Fibroblast of villous mesenchyme (primary cell): ENCODE measurements at places on chromosomes 16 and 17. TPM values are rescaled to one million over a fixed set of nuclear protein-coding genes. Genes with fewer than 3 reads are reported as not detected.

- no peak for DNase-seq
These were observed 199.9 kb downstream of the MAF start for GRCh38 chr16:79400462-79401149.

- no peak for DNase-seq
These were observed 16.2 kb upstream of the MRC2 start for GRCh38 chr17:62611292-62611691.

GRCh38 chr16:46614006-46614405 is 7.2 kb downstream of the SHCBP1 start:
- no peak for DNase-seq

DNA sequence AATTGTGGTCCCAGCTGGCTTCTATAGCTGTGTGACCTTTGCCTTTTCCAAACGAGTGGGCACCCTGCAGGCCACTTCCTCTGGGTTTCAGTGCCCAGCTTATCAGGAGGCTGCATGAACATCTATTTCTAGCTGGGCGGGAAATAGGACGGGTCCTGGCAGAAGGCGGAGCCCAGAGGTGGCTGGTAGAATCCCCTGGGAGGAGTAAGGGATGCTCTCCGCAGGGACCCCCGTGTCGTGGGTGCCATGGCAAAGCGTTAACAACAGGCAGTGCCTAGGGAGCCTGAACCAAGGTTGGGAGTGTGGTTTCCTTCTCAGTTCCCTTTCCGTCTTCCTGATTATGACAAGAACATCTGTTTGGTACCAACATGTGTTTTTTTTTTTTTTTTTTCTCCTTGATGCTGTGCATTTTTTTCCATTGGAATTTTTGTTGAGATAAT is 58.2 kb downstream of the PLCG2 start:
- DNase-seq, result no peak

- DNase-seq, result no peak
These were observed 110.9 kb upstream of the NUDT7 start for GRCh38 chr16:77611386-77611785.

The VPS25 gene
- 52.2 and 53.1 TPM in 2 replicates for total RNA-seq

GRCh38 chr17:80970044-80970761 is 21.4 kb upstream of the CHMP6 start:
- peak; percentile 17 for DNase-seq

The TEKT1 gene
- not detected in 2 replicates for total RNA-seq

DNA sequence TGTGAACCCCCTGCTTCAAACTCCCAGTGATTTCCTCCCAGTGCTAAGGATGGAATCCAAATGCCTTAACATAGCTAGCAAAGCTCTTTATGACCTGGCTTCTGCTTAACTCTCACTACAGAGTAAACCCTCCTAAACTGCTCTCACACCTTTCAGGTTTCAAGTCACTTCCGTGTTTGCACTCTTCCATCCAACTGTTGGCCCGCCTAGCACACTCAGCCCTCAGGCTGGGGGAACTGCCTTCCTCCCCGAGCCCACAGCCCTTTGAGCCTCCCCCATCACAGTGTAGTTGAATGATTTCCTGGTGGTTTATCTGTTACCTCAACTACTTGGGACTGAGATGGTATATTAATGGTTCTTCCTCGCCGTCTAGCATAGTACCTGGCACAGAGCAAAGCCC is 342.5 kb downstream of the NPIPA8 start:
- no peak for DNase-seq

- no peak for DNase-seq
These were observed 3.1 kb downstream of the ITGB4 start for GRCh38 chr17:75724016-75725003.

- DNase-seq, result no peak
These were observed 20.3 kb downstream of the ALOX15B start for GRCh38 chr17:8059131-8059530.

The HP gene
- total RNA-seq, result not detected in 2 replicates

- peak; percentile 11 for DNase-seq
These were observed 62.4 kb upstream of the AKTIP start for GRCh38 chr16:53565296-53565863.

GRCh38 chr17:43816336-43817320 is 16.3 kb downstream of the MPP3 start:
- DNase-seq, result no peak

The HYDIN gene
- under 0.01 and 2.3 TPM in 2 replicates for total RNA-seq

DNA sequence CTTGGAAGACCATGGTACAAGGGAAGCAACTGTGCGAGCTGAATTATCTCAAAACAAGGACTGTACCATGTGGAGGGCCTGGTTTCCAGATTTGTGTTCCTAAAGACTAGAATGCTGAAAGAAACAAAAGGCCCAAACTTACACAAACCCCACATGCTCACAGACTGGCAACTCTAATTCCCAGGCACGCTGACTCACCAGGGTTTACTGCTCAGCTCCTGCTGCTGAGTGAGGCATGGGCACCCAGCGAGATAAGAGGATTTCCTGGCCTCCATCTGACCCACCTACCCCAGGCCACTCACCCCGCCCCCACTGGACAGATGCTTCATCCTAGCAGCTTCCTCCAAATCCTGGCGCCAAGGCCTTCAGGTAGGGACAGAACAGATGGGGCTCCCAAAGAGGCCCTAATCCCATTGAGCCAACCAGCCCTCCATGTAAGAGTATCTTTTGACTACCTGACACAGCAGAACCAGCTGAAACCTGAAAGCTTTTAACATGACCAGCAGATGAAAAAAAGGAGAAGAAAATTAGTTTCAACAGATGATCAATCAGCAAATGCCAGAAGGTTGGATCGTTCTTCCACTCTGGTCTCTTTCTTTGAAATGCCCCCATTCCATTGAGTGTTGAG is 33.9 kb downstream of the DCUN1D3 start:
- DNase-seq, result peak; percentile 93

- no peak for DNase-seq
These were observed 7.0 kb downstream of the TUFM start for GRCh38 chr16:28839004-28839639.

- DNase-seq, result no peak
These were observed 55.9 kb downstream of the MYOCD start for GRCh38 chr17:12721581-12721980.

- no peak for DNase-seq
These were observed 216.4 kb upstream of the CIBAR2 start for GRCh38 chr16:85328676-85329058.

- DNase-seq, result peak; percentile 91
These were observed 32.0 kb upstream of the PLLP start for GRCh38 chr16:57316390-57317017.

The KRT33B gene
- under 0.01 and 0.32 TPM in 2 replicates for total RNA-seq

- DNase-seq, result no peak
These were observed 11.7 kb downstream of the ZG16B start for GRCh38 chr16:2841606-2842339.

DNA sequence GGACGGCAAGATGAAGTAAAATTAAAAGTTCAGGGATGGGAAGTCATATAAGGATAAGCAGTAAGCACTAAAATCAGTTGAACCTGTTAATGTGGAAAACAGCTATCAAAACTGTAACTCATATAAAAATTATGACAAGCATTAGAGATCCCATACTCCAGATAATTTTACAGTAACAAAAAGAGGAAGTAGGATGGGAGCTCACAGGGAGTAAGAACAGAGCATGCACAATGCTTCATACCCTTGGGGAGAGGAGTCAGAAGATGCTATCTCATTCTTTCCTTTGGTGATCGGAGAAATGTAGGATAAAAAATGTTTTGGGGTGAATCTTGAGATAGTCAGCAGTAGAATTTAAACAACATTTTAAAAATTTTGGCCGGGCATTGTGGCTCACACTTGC is 164.7 kb upstream of the CACNG5 start:
- no peak for DNase-seq

The SLC5A11 gene
- under 0.01 TPM in 1 of 2 replicates, not detected in the other for total RNA-seq

DNA sequence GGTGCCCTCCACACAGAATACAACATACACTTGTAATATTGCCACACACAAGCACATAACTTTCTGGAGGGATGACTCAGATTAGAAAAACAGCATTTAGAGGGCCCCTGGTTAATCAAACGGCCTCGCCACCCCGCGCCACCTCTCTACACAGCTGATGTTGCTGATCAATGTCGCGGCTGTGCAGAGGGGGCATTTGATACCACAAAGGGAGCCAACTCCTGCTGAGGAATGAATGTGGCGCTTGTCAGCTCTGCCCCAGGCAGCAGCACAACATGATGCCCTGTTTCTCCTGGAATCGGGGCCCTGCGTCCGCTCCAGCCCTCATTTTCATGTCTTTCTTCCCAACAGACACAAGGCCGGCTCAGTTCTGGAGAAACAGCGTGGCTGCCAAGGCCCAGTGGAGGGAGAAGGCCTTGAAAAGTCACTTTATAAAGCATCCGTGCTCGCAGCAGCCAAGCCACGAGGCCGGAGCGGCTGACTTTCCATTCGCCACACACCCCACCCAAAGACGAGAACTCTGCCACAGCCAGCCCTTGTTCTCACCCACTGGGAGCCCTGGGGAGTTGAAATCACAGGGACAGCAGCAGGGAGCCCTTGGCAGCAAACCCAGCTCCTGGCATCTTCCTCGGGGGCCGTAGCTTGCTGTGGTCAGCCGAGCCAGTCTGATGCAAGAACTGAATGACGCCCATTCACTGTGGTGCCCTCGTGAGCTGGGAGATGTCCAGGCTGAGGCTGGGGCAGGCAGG is 65.6 kb downstream of the XYLT1 start:
- DNase-seq, result peak; percentile 75

GRCh38 chr17:38465391-38466345 is 37.4 kb downstream of the ARHGAP23 start:
- no peak for DNase-seq

- DNase-seq, result no peak
These were observed 10.9 kb upstream of the CACNG4 start for GRCh38 chr17:66953630-66954020.

- no peak for DNase-seq
These were observed 400.5 kb upstream of the CCL2 start for GRCh38 chr17:33854596-33854995.

- DNase-seq, result peak; percentile 86
These were observed 10.0 kb downstream of the BAIAP2 start for GRCh38 chr17:81044764-81045589.

The PRR29 gene
- under 0.01 TPM in 2 replicates for total RNA-seq

The USP7 gene
- total RNA-seq, result 48.6 and 54.4 TPM in 2 replicates

The MBTD1 gene
- 9.7 and 15.1 TPM in 2 replicates for total RNA-seq

DNA sequence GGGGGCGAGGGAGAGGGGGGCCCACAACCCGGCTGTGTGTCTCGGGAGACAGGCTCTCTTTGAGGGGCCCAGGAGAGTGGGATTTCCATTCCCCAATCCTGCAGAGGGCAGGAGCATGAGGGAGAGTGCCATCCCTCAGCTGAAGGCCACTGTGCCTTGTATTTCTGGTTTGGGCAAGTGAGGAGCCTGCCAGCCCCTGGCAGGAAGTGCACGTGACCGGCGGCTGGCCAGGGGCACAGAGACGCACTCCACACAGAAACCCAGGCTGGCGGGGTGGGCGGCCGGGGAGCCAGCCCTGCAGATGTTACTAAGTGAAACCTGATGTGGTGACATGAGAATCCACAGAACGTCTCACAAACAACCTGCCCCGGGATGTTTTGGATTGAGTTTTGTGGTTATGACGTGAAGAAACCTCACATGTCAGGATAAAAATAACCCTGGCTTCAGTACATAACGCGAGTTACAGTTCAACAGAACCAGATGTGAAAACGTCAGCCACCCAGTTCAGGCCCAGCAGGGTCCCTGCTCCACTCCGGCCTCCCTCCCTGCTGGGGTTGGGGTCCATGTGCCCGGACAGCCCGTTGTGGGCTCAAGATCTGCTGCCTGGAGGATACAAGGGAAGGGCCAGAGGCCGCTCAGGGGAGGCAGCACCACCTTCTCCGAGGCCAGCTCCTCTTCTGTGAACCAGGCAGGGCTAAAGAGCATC is 51.7 kb upstream of the MTSS2 start:
- DNase-seq, result peak; percentile 98

- peak; percentile 35 for DNase-seq
These were observed 1.0 kb upstream of the SLC12A4 start for GRCh38 chr16:67969254-67970039.

The COX4I1 gene
- total RNA-seq, result 258 and 337 TPM in 2 replicates

The CDRT15L2 gene
- total RNA-seq, result not detected in 2 replicates

The TOX3 gene
- not detected in 2 replicates for total RNA-seq
